ENCODE measurements at places on chromosomes 5 and 9. TPM values are rescaled to one million over a fixed set of nuclear protein-coding genes. Genes with fewer than 3 reads are reported as not detected.

Gene SLCO6A1
- total RNA-seq, result not detected

Gene TMEM141
- 58.8 TPM for total RNA-seq

Gene PCDHB11
- 0.13 TPM for total RNA-seq

Gene KCNV2
- total RNA-seq, result not detected

Gene ST8SIA4
- 7.2 TPM for total RNA-seq

Gene C6
- total RNA-seq, result not detected

Gene PCDHA6
- total RNA-seq, result not detected

Gene TRMT10B
- total RNA-seq, result 1.0 TPM

Gene SV2C
- under 0.01 TPM for total RNA-seq

Gene C7
- 0.51 TPM for total RNA-seq

Gene CHSY3
- 3.0 TPM for total RNA-seq

Gene FBP1
- total RNA-seq, result 0.64 TPM

Gene UNC5A
- 0.26 TPM for total RNA-seq

GRCh38 chr5:151695464-151695863 is 8.7 kb upstream of the SPARC start:
- DNase-seq, result no peak

DNA sequence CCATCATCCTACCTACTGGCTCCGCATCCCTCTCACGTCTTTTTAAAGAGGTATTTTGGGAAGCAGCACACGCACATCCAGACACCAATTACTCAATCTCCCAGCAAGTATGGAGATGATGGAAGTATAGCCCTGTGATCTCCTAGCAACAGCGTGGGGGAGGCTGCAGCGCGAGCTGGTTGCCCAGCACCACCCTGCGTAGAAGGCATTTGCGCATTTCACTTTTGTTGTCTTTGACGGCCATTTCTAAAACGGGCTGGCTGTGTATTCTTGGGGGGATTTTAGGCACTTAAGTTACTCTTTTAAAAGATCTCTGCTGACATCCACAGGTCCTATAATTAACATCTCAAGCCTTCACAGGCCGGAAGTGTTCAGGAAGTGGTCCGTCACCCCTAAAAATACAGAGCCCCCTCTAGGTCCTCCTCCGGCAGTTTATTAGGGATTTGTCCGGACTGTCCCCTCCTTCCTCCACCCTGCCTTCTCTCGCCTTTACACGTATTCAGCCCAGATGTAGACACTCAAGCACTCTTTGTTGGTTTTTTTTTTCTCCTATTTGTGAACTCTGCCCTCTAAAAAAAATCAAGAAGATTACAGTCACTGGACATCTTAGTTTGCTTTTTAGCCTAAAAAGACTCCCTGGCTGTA is 371.4 kb downstream of the NTRK2 start:
- no peak for DNase-seq

- no peak for DNase-seq
Observed at GRCh38 chr5:73318308-73318719, 130.3 kb downstream of the FOXD1 start.

GRCh38 chr5:38870595-38870994 is 24.8 kb downstream of the OSMR start:
- no peak for DNase-seq

DNA sequence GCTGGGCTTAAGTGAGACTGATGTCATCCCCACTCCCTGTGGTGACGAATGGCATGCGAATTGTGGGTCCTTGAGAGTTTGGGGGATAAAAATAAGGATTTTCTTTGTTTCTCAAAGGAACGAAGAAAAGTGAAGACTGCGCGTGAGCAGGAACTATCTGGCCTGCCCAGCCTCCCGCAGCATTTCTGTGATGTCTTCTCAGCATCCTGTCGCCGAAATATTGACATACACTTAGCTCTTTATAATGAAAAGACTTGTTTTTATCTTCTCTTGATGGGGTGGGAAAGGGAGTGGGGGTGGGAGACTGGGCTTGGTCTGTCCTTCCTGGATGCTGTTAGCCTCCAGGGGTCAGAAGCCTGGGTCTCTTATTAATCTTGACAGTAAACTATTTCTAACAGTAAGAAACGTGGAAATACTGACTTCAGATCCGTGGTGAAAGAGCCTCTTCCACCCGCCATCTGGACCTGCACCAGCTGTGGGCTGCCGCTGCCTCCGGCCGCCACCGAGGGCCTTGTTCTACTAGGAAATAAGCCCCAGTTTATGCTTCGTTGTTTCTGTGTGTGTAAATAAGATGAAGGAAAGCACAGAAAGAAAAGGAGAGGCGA is 239.6 kb downstream of the FANCC start:
- DNase-seq, result no peak

DNA sequence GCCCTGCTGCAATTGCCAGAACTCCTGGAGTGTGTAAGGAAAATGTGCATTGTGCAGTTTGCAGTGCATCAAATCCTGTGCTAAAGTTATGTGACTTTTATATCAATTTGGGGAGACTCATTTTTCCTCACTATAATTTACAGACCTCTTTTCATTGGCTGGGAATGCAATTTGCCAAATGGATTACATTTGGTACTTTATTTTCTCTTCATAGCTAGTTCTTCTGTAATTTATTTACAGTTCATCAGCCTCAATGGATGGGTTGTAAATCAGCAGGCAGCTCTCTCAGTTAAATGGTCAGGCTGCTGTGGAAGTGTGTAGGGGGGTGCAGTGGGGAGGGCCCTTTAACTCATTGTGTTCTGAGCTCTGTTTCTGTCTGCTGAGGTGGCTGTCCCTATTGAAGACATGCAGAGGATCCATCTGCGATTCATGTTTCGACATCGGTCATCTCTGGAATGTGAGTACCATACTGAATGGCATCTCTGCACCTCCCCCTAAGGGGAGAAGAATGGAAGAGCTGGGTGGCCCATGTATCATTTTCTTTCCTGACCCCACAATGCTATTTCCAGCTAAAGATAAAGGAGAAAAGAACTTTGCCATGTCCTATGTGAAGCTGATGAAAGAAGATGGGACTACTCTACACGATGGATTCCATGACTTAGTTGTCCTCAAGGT is 74.6 kb downstream of the DOCK2 start:
- no peak for DNase-seq

DNA sequence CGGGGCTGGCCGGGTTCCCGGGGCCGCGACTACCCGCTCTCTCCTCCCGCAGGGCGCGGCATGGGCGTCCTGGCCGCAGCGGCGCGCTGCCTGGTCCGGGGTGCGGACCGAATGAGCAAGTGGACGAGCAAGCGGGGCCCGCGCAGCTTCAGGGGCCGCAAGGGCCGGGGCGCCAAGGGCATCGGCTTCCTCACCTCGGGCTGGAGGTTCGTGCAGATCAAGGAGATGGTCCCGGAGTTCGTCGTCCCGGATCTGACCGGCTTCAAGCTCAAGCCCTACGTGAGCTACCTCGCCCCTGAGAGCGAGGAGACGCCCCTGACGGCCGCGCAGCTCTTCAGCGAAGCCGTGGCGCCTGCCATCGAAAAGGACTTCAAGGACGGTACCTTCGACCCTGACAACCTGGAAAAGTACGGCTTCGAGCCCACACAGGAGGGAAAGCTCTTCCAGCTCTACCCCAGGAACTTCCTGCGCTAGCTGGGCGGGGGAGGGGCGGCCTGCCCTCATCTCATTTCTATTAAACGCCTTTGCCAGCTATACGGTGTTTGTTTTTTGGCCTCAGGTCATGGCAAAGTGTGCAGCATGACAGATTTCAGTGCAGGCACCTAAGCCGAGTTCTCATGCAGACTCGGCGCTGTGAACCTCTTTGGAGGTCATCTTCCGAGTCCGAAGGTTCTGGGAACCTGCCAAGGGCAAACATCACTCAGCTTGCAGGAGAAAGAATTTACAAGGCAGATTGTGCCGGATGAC is 516 bp downstream of the MRPL41 start:
- no peak for DNase-seq

GRCh38 chr5:68067291-68067690 is 148.3 kb upstream of the PIK3R1 start:
- no peak for DNase-seq

- no peak for DNase-seq
Observed at GRCh38 chr9:128159522-128159783, 612 bp upstream of the BBLN start.

DNA sequence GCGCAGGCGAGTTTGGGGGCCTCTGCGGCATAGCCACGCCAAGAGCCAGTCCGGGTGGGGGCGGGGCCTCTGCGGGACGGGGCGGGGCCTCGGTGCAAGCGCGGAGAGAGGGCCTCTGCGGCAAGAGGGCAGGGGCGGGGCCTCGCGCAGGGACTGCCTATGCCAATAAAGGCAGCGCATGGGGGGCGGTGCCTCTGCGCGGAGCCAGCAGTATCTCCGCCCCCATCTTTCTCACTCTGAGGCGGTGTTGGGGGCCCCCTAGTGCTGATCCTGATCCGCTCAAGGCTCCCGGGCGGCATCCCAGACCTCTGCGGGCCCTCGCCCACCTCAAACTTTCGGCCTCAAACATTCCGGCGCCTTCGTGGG is 9.2 kb upstream of the GPRIN1 start:
- peak; percentile 43 for DNase-seq

- DNase-seq, result no peak
Observed at GRCh38 chr5:139513852-139514485, 31.4 kb upstream of the STING1 start.

DNA sequence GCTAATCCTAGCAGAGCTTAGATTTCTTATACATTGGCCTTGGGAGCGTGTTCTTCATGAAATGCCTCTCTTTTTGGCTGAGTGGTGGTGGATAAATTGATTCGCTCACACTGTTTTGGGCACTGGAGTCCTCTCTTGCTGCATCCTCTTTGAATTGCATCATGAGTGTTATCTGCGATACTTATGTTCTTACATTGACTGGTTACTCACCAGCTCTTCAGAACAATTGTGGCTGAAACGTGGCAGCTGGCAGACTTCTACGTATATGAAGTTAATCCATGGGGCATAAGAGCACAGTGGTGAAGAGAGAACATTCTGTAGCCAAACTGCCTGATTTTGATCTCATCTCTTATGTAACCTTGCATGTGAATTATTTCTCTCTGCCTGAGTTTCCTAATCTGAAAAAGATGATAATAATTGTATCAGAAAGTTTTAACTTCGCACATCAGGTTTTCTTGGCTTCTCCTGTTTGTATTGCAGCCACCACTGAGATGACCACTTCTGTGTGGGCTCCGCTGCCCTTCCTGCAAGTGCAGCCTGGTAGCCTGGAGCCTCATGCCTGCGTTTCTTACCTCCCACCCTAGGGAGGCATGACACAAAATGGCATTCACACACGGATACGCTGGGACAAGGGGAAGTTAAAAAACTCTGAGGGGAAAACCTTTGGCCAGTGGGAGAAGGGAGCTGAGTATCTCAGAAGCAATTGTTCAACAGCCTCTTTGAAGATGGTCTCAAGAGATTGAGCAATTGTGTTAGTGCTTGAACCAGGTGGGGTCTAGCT is 295.2 kb downstream of the ARHGAP26 start:
- DNase-seq, result no peak

- DNase-seq, result no peak
Observed at GRCh38 chr5:126016256-126016655, 407.0 kb upstream of the GRAMD2B start.
